NCI-H1048 (cell line): ENCODE measurements at places on chromosomes 13 and 19.

DNA sequence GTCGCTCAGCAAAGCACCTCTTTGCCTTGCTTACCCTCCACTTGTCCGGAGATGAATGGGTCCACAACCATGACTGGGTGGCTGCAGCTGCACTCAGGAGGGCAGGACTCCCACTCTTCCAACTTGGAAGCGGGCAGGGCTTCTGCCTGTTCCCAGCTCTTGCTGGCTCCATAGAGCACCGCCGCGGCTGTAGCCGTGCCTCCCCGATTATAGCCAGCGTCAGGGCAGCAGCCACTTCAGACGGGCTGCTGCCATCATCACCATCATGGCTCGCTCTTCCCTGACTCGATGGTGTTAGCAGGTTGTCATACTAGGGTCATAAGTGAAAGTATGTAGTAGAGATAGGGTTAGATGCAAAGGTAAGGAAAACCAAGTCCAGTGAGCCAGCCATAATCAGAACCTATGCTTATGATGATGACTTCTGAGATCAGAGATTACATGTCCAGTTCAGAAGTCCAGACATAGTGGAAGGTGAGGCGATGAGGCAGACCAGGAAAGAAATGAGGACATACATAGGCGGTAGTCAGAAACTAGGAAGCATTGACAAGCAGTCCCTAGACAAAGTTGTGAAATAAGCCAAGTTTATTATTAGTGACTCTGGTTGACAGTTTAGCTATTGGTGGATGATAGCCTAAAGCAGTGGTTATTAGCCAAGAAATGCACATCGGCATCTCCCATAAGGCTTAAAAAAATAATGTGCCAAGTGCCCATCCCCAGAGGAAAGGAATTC, 4.4 kb upstream of the INTS6 start:
- DNase-seq, result no peak

GRCh38 chr19:7931221-7932061, 5.5 kb upstream of the CTXN1 start:
- no peak for DNase-seq

DNA sequence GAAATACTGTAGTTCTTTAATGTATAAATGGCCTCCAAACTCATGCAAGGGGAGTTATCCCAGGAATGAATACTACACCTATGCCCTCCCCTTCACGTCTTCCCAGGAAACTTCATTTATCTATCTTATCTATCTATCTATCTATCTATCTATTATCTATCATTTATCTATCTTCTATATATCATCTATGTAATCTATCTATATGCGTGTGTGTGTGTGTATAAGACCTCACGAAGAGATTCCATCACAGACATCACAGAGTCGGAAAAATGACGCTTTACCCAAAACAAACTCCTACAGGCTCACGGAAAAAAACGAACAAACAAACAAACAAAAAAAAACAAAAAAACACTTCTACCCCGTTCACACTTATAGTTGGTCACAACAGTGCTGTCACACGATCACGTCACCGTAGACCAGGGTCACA, 486 bp downstream of the ZNF529 start:
- DNase-seq, result no peak

DNA sequence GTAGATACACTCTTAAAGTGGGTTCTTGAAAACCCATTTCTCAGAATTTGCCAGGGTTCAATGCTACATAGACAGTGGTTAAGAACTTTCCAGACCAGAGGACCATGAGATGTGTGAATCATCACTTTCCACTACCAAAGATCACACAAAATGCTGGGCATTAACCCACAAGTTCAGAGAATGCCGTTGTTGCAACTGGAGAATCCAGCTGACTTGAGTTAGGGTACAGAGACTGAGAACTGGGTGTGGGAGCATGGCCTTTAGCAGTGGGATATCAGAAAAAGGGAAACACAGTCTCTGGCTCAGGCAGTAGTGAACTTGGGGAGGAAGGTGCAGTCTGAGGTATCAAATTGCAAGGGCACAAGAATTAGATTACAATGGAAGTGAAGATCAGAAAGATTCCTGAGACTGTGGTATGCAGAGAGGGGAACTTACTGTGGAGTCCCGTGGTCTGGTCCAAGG, 51.5 kb upstream of the WDFY2 start:
- DNase-seq, result no peak

DNA sequence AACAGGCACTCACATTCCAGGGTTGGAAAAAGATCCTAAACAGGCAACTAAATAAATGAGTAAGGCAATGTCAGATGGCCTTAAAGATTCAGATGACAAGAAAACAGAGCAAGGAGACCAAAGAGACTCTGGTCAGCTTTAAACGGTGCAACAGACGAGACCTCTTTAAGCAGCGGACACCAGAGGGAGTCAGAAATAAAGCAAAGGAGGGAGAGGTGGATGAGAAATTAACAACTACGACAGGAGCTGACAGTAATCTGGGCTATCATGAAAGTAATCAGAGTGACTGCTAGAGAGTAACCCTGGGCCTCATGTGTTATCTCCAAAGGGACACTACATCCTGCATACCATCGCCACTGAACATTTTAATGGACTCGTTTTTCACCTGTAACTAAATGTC, 1.1 kb downstream of the ZNF550 start:
- DNase-seq, result no peak
